ENCODE measurements at places on chromosomes 16 and 17. TPM values are rescaled to one million over a fixed set of nuclear protein-coding genes. Genes with fewer than 3 reads are reported as not detected.

DNA sequence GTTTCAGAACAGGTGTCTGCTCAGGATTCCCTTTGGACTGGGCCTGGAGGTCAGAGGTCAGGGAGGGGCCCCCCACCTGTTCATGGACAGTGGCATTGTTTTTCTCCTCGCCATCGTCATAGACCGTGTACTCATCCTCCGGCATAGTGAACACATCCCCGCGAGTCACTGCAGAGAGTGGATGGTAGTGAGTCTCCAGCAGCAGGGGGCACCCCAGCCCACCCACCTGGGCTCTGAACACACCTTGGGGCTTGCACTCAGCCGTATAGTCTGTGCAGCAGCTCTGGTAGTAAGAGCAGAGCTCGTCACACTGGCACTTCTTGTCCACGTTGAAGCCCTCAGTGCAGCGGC lies 448 bp downstream of the VTN start:
- DNase-seq = no peak

GRCh38 chr16:5560084-5560483 lies 462.5 kb upstream of the EEF2KMT start:
- no peak for DNase-seq

- DNase-seq = no peak
These were observed 91.7 kb downstream of the LITAF start for GRCh38 chr16:11495066-11495407.

- DNase-seq = no peak
These were observed 609 bp upstream of the FXR2 start for GRCh38 chr17:7615265-7615747.

SLC2A4 gene
- 1.1 TPM for total RNA-seq

PIRT gene
- not detected for total RNA-seq

DNA sequence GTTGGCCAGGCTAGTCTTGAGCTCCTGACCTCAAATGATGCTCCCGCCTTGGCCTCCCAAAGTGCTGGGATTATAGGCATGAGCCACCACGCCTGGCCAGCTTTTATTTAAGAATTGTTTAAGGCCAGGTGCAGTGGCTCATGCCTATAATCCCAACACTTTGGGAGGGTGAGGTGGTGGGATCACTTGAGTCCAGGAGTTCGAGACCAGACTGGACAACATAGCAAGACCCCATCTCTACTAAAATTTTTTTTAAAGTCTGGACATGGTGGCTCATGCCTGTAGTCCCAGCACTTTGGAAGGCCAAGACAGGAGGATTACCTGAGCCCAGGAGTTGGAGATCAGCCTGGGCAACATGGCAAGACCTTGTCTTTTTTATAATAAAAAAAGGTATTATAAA lies 5.2 kb downstream of the PLXDC1 start:
- no peak for DNase-seq

GRCh38 chr17:11309033-11309432 lies 68.0 kb downstream of the SHISA6 start:
- no peak for DNase-seq

GRCh38 chr17:42431758-42432161 lies 8.7 kb upstream of the CAVIN1 start:
- no peak for DNase-seq

- DNase-seq = no peak
These were observed 405.5 kb downstream of the CPPED1 start for GRCh38 chr16:12398029-12398682.

PYY gene
- not detected for total RNA-seq

GRCh38 chr16:54426553-54426849 lies 139.9 kb upstream of the IRX3 start:
- DNase-seq = no peak

SGCA gene
- 9.1 TPM for total RNA-seq

CEP131 gene
- 8.3 TPM for total RNA-seq

CCNF gene
- total RNA-seq = 3.4 TPM

GRCh38 chr17:27321372-27321771 lies 27.5 kb downstream of the WSB1 start:
- no peak for DNase-seq

TMEM208 gene
- 33.1 TPM for total RNA-seq

GRCh38 chr17:44549686-44550085 lies 7.6 kb upstream of the FZD2 start:
- DNase-seq = no peak

GRCh38 chr17:29592850-29593551 lies at the start of gene ANKRD13B:
ANKRD13B (plus strand) TSS chr17:29593132; CDS start chr17:29593622, 490 bp downstream.
- DNase-seq = peak; percentile 64

LRRC36 gene
- 42.1 TPM for total RNA-seq

GRCh38 chr17:56604691-56605290 lies 11.3 kb downstream of the NOG start:
- no peak for DNase-seq

SECTM1 gene
- 44.5 TPM for total RNA-seq

DNA sequence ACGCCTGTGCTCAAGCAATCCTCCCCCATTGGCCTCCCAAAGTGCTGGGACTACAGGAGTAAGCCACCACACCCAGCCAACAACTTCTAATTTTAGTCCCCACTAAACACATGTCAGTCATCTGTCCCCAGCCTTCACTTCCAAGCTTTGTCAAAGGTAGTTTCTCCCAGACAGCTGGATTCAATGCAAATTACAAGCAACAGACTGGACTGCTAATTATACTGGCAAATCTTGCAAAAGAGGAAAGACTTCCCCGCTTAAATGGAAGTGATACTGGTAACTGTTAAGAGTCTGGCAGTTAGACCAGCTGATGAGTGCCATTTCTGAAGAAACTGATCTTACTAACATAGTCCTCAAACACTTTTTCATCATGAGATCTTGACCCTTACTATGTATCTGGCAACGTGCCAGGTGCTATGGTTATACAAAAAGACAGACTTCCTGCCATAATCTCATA lies 8.2 kb upstream of the GGA2 start:
- DNase-seq = no peak

- DNase-seq = no peak
These were observed 1100.6 kb upstream of the RBFOX1 start for GRCh38 chr16:6232056-6232455.

- DNase-seq = no peak
These were observed 30.8 kb downstream of the B9D1 start for GRCh38 chr17:19331543-19332245.

DNA sequence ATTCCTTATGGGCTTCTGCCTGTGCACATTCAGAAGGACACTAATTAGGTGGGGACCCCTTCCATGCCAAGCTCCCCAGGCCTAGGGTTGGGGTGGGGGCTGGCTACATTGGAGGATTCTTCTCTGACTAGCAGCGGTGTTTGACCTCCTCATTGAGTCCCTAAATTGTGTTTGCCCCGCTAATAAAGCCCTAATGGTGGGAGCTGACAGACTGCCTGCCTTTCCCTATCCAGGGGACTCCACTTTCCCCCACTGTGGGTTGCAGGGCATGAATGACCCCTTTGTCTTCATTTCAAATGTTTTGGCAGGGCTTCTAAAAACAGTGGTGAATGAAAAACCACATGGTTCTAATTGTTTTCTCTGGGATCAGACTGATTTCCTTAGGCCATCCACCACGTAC lies 476.8 kb upstream of the CDH11 start:
- DNase-seq = no peak

- DNase-seq = peak; percentile 41
These were observed 10.9 kb upstream of the CXCL16 start for GRCh38 chr17:4750606-4751005.

DNA sequence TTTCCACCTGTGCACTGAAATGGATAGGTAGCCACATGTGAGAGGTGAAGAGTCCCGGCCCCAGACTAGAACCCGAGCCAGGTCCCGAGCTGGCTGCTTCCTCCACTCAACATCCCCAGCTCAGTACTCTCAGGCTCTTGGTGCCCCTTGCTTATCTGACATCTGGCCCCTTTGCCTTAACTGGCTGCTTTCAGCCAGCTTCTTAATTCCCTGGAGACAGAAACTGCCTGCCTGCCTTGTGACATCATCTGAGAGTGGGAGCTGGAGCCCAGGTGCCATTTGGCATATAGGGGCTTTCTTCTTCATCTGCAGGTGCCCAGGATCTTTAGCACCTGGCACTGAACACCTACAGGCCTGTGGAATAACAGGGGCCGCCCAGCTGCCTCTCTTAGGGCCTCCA lies 8.9 kb downstream of the CHAD start:
- DNase-seq = no peak

ZG16B gene
- total RNA-seq = 4.5 TPM

- DNase-seq = no peak
These were observed 35.7 kb downstream of the CDRT4 start for GRCh38 chr17:15431766-15432165.

RHBDF1 gene
- 35.9 TPM for total RNA-seq

DNA sequence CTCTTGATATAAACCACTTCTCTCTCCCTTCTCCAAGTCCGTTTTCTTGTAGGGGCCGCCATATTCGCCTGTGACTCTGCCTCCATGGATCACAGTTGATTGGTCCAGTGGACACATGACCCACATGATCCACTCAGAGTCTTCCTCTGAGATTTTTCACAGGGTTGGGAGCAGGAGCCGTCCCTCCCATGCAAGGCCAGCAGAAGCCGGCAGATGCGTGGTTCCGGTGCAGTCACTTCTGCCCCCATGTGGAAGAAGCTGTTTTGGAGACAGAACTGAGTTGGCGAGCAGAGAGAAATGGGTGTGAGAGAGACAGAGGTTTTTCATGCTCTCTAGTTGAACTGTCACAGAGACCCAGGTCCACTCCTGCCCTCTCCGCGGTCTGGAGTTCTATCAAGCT lies 83.3 kb downstream of the C16orf95 start:
- no peak for DNase-seq

DNA sequence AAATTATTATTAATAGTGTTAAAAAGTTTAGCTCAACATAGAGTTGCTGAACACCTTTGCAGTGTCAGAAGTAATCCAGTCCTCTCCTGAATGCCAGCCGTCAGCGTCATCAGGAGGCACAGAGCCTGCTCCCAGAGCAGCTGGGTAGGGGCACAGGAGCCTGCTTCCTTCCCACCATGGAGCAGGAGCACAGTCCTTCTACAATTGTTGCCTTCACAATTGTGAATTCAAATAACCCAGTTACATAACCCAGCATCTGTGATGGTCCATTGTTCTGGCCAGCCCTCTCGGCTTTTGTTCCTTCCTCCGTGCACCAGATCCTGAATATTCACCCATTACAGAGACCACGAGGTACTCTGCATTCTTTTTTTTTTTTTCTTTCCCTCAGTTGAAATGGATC lies 393.9 kb upstream of the MAF start:
- no peak for DNase-seq

DNA sequence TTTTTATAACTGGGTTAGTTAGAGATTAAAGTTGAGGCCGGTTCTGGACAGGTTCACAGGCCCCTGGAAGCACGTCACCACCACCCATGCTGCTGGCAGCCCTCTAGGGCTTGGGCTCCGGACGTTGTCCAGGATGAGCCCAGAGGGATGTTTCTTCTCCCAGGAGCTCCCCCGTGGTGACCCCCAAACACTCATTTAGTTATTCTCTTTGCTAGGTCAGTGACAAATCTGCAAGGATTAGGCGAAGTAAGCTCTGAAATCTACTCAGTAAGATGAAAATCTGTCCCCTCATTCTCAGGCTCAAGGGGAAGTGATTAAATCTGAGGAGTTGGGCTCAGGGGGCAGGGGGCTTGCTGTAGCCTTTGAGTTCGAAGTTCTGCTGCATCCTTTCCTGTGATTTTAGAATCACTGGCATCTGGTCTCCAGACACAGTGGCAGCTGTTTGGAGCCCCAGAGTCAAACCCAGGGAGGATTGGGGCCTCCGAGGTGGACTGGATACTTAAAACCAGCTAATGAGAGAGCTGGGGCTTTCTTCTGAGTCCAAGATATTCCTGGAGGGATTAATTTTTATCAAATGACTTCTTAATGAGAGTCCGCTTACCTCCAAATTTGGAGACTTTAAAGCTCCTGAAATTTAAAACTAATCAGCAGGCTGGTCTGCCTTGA lies 49.2 kb upstream of the HS3ST2 start:
- DNase-seq = no peak

DNA sequence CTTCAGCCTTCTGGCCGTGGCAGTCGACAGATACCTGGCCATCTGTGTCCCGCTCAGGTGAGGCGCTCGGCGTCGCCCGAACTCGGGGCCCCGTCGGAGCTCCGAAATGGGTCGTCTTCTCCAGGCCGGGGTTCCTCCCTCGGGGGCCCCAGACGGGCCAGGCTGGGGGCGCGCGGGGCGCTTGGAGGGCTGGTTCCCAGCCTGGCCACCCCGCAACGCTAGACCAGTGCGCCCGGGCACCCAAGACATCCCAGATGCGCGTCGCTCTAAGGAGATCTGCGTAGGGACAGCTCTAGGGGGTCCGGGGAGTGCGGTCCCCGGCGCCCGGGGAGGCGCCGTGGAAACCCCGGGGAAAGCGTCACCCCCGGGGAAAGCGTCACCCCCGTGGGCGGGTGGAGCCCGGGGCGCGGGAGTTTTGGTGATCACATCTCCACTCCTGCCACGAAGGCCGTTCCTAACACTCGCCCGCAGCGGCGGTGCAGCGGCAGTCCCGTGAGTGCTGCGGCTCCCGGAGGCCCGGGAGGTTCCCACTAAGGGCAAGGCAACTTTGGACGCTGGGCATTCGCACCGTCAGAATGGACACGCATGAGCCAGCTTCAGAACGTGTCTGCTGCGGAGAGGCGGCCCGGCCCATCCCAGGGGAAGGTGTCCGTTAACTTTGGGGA lies 729 bp downstream of the ADORA2B start:
- peak; percentile 57 for DNase-seq

DNA sequence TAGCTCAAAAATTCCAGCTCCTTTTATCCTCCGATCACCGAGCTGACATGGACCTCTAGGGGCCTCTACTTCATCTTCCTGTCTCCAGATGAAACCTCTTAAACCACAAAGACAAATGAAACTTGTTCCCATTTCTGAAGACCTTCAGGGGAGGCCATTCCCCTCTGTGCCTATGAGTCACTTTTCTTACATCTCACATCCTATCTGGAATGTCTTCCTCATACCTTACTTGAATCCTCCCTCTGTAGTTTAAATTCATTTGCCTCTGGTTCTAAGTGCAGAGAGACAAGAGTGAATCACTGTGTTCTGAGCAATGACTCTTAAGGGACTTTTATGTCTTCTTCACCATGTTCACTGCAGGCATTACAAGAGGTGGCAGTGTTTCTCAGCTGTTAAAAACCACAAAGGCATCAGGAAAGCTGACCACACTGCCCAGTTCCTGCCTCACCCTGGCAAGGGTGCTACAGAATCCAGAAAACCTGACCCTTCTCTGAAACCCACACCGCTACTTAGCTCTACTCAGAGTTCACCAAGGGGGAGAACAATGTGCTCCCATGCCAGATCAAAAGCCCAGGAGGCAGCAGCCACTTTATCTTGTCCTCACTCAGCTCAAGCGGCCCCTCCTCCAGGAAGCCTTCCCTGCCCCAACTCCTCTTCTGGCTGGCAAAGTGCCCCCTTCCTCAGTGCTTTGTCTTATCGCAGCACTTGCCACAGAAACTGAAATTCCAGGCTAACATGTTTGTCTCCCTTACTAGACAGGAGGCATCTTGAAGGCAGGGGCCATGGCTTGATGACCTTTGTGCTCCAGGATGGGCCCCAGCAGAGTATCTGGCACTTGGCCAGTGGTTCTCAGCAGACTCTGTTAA lies 6.4 kb downstream of the CUEDC1 start:
- DNase-seq = peak; percentile 46
